ENCODE measurements at places on chromosomes 5 and 9. TPM values are rescaled to one million over a fixed set of nuclear protein-coding genes. Genes with fewer than 3 reads are reported as not detected.

The OBP2B gene
- not detected for total RNA-seq

The ANGPTL2 gene
- 19.0 TPM for total RNA-seq

The IL4 gene
- total RNA-seq: not detected

The BAAT gene
- total RNA-seq: 0.23 TPM

The CCNJL gene
- 3.3 TPM for total RNA-seq

The TXNDC8 gene
- total RNA-seq: not detected

The PCDHGB5 gene
- total RNA-seq: 30.9 TPM

The HAVCR2 gene
- not detected for total RNA-seq

Data from smooth muscle cell of the umbilical artery (primary cell).